ENCODE measurements at places on chromosomes 1 and 21.

- DNase-seq: no peak
Measured at GRCh38 chr1:36836196-36836883, 198.0 kb downstream of the GRIK3 start.

GRCh38 chr1:222828939-222829338 lies 14.1 kb downstream of the DISP1 start:
- DNase-seq: no peak

DNA sequence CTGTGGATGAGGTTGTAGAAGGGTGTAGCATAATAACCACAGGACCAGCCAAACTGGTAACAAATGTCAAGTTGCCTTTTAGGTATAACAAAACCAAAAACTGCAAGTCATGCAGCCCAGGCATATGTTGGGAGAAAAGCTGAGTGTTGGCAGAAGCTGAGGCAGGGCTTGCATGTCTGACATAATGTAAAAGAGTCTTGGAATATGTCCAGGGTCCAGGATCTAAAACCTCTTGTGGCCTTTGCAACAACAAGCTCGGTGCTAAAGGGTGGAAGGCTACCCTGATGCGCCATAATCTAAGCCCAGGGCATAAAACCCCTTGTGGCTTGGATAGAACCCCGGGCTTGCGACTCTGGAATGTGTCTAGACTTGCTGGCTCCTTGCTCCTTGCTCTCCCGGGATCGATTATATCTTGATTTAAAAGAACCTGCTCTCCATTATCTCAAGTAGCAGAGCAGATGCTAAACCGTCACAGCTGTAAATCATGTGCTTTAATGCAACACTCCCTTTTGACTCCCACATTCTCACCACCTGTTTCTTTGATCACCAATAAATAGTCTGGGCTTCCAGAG lies 26.5 kb upstream of the SLC35A3 start:
- no peak for DNase-seq

GRCh38 chr1:27044613-27045151 lies 32.0 kb upstream of the TENT5B start:
- peak; percentile 88 for DNase-seq

DNA sequence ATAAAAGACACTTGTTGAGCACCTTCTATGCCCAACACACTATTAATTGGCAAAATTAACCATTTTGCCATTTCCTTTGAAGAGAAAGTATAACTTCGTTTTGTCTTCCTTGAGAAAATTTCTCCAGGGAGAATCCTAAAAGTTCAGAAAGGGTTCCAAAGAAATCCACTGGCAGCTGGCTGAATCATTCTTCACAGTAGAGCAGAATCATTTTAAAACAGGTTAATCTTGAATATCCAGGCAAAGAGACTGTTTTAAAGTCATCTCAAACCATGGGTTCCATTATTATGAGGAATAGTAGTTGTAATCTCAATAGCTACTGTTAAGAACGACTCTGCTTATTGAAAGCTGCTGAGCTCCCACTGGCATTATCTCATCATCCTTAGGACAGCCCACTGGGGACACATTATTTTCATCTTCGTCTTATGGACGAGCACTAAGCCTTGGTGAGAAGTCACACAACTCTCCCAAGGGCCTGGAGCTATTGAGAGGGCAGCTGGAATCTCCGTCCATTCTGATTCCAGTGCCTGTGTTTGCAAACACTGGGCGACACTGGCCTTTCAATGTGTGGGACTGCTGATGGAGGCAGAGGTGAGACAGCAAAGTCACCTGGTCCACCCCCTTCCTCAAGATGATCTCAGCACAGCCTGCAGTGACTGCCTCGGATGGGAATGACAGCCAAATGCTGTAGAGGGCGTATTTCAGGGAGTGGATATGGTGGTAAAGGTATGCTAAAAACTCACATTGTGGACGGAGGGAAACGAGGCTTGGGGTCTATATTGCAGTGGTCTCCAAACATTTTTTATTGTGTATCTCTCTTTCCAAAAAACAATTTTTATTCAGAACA lies 15.3 kb upstream of the PGBD5 start:
- no peak for DNase-seq

- no peak for DNase-seq
Measured at GRCh38 chr1:12573015-12573825, 44.8 kb downstream of the DHRS3 start.

GRCh38 chr1:209249785-209250440 lies 333.6 kb upstream of the CAMK1G start:
- DNase-seq: no peak

All from CD4-positive, alpha-beta T cell treated with Interleukin-15 for 4 hours (primary cell).